ENCODE measurements at places on chromosomes 5 and 9.

- DNase-seq, result no peak
Measured at GRCh38 chr9:110130791-110131416, 77.1 kb downstream of the C9orf152 start.

- no peak for DNase-seq
Measured at GRCh38 chr5:133943475-133943817, 25.0 kb downstream of the C5orf15 start.

GRCh38 chr9:123425261-123425821, 69.3 kb downstream of the CRB2 start:
- no peak for DNase-seq

DNA sequence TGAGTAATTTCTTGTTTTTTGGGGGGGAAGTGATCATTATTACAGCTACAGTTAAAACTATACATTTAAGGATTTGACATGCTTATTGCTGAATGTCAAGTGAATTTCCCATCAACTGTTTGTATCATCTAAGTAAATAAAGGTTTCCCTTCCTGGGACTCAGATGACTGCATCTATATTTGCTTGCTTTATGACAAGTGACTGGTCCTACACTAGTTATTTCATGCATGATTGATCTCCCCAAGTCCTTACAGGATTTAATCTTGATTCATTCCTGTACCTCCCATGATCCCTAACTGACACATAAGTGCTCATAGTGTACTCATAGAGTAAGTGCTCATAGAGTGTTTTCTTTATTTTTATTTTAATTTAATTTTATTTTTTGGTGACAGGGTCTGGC, 2.8 kb downstream of the TXNDC8 start:
- no peak for DNase-seq

All from LoVo (cell line).